ENCODE measurements at places on chromosomes 2 and 18.

DNA sequence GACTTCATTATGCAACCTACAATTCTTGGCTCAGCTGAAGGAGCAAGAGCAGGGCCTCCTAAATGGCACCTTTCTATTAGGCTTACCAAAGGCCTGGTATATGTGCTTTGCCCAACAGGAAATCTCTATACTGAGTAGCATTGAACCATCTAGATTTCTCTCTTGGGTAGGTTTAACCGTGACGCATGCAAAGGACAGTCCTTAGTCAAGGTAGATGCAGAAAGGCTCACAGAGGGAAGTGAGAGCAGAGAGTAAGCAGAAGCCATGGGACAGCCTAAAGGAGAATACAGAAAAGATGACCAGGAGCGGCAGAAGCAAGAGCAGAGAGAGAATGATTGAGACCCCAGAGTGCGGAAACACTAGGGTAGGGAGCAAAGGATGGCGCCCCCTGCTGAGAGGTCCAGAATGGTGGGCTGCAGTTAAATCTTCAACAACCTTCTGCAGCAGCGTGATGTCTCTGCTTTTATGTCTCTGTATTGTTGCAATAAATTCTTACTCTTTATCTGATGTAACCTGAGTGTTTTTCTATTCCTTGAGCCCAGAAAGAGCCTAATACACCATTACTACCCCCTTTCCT, 4.7 kb upstream of the OSBPL1A start:
- DNase-seq: no peak

DNA sequence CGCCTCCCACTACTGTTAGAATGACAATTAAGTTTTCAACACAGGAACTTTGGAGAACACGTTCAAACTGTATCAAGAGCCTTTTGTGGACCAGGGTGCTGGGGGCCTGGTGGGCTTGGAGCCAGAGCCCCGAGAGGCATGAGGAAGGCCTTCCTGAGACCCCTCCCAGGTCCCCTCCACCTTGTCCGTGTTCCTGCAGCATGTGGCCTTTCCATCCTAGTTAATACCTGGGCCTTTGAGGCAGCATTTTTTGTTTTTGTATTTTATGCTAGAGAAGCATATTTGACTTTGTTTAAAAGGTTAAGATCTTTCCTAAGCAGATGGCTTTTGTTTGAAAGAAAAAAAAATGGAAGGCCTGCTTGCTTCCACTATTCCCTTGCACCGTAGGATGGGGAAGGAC, 68.0 kb downstream of the INPP4A start:
- no peak for DNase-seq

- peak; percentile 63 for DNase-seq
These were observed 35.2 kb downstream of the TMEM163 start for GRCh38 chr2:134683561-134684112.

- no peak for DNase-seq
These were observed 47.4 kb downstream of the RHOB start for GRCh38 chr2:20494241-20494640.

GRCh38 chr2:236672606-236673005, 103.0 kb downstream of the ACKR3 start:
- no peak for DNase-seq

DNA sequence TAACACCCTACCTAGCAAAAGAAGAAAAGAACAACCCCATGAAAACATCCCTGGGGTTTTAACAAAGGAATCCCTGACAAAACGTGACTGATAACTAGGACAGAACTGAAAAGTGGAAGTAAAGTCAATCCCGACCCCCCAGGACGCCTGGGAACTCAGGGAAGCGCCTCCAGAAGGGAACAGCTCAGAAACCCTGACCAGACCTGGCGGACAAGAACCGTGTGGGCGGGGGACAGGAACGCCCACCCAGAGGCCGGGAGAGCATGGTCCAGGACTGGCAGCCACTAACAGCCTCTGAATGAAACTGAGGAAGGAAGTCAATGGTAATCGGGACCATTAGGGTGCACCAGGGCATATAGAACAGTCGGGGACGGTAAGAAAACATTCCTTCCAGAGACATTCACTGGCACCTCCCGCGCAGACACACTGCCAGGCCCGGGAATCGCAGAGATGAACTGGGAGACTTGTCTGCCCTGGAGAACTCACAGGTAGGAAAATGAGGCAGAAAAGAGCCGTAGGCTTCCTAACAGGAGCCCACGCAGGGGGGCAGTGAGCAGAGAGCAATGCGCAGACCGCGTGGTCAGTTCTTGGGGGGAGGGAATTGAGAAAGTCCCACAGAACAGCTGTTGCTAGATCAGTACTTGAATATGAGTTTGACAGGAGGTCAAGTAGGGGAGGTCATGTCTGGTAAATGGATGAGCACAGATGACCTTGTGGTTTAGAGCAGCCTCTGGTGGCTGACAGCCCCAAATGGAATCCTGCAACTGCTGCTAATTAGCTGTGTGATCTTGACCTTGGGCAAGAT, 1.3 kb upstream of the TBC1D8 start:
- DNase-seq: no peak

DNA sequence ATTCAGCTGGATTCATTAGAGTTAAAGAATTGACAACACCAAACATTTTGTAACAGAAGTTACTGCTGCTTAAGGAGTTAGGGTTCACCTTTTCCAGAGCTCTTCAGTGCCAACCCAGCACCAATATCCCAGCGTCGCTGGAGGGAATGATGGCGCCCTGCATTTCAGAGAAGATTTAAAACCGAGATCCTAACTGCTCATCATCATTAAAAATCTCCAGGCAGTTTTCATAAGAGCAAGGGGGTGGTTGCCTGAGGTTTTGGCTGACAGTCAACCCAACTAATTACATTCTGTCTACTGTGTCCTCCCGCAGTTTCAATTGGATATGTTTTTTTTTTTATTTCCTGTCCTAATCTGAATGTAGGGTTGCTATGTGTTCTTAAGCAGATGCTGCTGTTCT, 509.6 kb upstream of the TCF4 start:
- DNase-seq: no peak

- DNase-seq: no peak
These were observed 414.3 kb upstream of the HS6ST1 start for GRCh38 chr2:128732976-128733431.

DNA sequence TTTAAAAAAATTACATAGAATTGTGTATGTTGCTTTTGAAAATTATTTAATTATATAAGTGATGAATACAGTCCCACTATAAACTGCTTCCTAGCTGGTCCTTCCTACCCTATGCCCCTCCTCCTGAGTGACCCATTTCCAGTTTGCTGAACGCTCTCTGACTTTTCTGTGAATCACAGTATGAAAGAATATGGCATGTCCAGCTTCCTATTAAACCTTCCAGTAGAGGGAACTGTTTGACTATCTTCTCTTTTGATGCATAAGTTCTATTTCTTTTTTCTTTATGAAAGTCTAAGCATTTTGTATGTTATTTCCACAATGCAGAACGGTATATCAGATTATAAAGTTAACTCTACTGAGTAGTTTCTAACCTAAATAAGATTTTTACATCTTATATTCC, 41.3 kb downstream of the PSMG2 start:
- no peak for DNase-seq

DNA sequence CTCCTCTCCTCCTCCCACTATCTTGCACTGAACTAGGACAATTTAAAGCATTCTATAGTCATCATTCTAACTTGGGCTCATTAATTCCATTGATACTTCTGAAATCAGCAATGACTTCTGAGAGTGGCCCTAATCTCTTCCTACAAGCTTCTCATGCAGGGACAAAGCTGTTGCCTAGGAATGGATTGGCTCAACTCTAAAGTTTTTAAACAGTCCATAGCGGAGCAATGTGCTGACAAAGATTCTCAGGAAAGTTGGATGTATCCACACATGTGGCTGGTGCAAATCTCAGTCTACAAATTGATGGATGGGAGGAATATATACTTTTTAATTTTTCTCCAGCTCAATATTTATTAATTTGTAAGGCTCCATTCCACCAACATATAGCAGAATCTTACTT, 388.9 kb downstream of the SETBP1 start:
- no peak for DNase-seq

GRCh38 chr2:183031911-183032794, 6.1 kb downstream of the NCKAP1 start:
- no peak for DNase-seq

GRCh38 chr2:14148216-14148615, 484.3 kb upstream of the LRATD1 start:
- DNase-seq: no peak

GRCh38 chr2:71513096-71513495, 59.7 kb downstream of the DYSF start:
- no peak for DNase-seq

- DNase-seq: no peak
These were observed 56.8 kb upstream of the ST3GAL5 start for GRCh38 chr2:85945586-85945985.

DNA sequence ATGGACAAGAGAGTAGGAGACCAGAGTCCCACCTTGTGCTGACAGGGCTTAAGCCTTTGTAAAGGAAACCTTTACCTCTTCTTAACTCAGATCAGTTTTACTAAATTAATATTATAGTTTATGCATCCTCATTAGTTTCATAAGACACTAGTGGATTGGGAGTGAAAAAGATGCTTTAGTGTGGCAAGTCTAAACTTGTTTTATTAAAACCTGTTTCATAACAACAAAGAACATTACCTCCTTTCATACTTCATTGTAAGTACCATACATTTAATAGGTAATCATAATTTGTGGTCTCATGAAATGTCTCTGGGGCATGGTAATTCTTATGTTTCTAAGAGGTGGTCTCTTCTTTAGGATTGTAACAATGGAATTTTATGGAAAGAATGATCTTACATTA, 63.4 kb downstream of the PIKFYVE start:
- no peak for DNase-seq

DNA sequence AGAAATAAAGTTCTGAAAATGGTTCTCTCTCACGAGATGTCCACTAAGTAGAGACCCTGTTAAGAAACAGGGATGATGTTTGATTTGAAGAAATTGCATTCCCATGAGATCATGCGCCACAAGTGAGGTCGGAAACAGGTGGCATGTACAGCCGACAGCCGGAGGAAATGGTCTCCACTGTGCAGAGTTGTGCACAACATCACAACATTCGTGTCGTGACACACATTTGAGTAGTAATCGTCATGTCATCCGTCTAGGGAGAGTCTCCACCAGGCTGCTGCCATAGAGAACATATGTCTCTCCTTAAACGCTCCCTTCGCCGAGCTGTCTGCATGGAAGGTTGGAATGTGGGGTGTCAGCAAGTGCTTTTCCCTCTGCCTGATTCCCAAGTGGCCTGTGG, 84.7 kb downstream of the ASAP2 start:
- DNase-seq: no peak

- DNase-seq: no peak
These were observed 86.9 kb downstream of the CRACDL start for GRCh38 chr2:98849113-98849512.

DNA sequence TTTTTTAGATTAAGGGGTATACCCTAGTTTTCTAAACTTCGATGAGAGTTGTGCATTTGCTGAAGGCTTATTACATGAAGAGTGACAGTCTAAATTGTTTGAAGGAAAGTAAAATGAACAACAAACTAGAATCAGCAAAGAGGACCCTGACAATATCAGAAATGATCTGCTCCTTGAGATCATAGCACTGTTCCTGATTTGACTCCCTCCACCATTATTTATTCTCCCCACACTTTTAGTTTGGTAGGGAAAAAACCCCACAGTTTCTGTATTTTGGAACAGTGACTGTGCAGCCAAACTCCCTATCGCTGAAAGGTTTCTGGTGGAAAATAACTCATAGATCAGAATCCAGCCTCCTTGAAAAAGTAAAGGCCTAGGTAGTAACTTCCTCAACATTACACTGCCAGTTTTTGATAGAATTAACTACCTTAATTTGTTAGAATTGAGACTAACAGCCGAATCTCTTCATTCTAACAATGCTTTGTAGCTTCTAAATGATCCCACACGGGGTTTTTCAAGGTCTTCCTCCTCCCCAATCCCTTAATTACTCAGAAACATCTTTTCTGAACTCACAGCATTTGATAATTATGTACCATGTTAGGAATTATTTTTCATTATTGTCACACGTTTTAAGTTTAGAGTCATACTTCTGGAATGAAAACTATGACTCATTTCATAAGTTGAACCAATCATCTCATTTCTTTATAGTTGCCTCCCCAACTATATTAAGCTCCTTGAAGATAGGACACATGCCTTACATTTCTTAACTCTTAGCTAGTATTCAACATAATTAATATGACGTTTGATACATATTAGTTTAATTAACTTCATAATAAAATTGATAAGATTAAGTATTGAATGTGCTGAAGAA, 2.9 kb downstream of the MYL12A start:
- no peak for DNase-seq

DNA sequence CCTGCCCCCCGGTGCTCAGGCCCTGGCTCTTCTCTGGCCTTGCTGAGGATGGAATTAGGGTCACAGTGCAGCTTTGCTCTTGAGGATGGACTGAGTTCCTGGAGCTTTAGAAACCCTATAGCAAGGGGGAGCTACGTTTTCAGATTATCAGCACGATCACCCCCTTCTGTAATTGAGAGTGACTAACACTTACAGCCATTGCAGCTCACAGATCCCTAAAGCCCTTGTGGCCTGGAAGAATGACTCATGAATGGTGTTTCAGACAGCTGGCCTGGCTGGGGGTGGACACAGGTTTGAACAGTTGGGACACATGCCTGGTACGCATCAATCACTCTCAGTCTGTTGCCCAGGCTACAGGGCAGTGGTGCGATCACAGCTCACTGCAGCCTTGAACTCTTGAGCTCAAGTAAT, 79.7 kb upstream of the IGFBP5 start:
- no peak for DNase-seq

DNA sequence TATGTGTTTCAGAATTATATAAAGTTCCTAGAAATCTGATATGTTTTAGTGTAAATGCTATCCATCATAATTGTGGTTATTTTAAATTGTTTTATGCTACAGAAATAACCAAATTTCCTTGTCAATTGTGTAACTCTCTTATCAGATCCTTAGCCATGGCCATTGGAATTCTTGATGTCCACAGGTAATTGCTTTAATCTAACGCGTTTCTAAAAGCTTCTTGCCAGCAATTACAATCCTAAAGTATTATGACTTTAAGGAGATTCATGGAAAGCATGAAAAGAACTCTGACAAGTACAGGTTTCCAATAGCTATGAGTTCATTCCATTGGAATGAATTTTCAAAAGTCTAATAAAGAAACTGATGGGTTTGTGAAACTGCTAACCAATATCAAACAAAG, 472.1 kb downstream of the ERBB4 start:
- DNase-seq: no peak

Measured in T-helper 2 cell treated with Interferon-gamma antibody and Interleukin-4, amounts not matched to agents 5 μg/mL and 100 μg/mL, for 36 hours (primary cell).